ENCODE measurements at places on chromosomes 16 and 17. TPM values are rescaled to one million over a fixed set of nuclear protein-coding genes. Genes with fewer than 3 reads are reported as not detected.

KRTAP4-6 gene
- not detected for total RNA-seq

DNAAF1 gene
- total RNA-seq = not detected

CCNF gene
- total RNA-seq = 26.8 TPM

GAA gene
- total RNA-seq = 15.1 TPM

CCL4 gene
- not detected for total RNA-seq
